ENCODE measurements at places on chromosomes 1 and 21.

GRCh38 chr1:194469282-194469681, 1282.9 kb upstream of the B3GALT2 start:
- no peak for DNase-seq

- no peak for DNase-seq
These were observed 414.3 kb upstream of the NR5A2 start for GRCh38 chr1:199612976-199613774.

DNA sequence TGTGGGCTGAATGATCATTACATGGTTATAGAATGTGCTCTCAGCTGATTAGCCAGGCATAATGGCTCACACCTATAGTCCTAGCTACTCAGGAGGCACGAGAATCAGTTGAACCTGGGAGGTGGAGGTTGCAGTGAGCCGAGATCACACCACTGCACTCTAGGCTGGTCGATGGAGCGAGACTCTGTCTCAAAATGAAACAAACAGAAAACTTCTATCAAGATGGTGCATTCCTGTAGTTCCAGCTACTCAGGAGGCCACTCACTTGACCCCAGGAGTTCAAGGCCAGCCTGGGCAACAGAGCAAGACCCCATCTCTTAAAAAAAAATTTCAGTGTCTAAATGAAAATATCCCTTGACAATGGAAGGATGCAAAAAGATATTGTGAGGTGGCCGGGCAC, 10.9 kb downstream of the TIMM17A start:
- no peak for DNase-seq

GRCh38 chr1:166282391-166283137, 115.8 kb upstream of the FAM78B start:
- no peak for DNase-seq

DNA sequence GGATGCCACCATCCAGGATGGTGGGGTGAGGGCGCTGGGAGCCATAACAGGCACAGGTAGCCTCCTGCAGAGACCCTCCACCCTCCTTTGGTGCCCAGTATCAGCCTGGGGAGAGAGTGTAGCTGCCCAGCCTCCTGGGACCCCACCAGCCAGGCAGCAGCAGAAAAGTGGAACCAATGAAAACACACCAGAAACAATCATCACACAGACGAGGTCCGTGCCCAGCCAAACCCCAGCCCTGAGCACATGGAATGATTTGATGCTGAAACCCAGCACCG, 285.1 kb downstream of the PTPRU start:
- no peak for DNase-seq

GRCh38 chr21:42653231-42654061, at the start of gene PDE9A:
Gene PDE9A, plus strand, starts transcription at chr21:42653621. Its CDS starts 194 bp downstream, at chr21:42653815.
- DNase-seq: no peak

- no peak for DNase-seq
These were observed 1.2 kb upstream of the IFI44L start for GRCh38 chr1:78619032-78619431.

- no peak for DNase-seq
These were observed 20.4 kb downstream of the TINAGL1 start for GRCh38 chr1:31596737-31597097.

DNA sequence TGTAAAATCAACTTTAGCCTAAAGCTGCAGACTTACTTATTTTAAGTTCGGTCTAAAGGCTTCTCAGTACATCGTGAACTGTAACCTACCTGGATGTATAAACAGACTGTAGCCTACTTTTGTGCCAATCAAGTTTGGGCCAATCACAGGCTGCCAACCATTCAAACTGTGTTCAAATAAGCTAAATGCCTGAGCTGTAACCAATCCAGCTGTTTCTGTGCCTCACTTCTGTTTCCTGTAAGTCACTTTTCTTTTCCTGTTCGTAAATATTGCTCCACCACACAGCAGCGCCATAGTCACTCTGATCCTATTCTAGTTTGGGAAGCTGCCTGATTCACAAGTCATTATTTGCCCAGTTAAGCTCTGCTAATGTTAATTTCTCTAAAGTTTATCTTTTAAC, 37.5 kb upstream of the SLAMF9 start:
- no peak for DNase-seq

GRCh38 chr1:24855474-24855873, 74.6 kb downstream of the RUNX3 start:
- DNase-seq: no peak

DNA sequence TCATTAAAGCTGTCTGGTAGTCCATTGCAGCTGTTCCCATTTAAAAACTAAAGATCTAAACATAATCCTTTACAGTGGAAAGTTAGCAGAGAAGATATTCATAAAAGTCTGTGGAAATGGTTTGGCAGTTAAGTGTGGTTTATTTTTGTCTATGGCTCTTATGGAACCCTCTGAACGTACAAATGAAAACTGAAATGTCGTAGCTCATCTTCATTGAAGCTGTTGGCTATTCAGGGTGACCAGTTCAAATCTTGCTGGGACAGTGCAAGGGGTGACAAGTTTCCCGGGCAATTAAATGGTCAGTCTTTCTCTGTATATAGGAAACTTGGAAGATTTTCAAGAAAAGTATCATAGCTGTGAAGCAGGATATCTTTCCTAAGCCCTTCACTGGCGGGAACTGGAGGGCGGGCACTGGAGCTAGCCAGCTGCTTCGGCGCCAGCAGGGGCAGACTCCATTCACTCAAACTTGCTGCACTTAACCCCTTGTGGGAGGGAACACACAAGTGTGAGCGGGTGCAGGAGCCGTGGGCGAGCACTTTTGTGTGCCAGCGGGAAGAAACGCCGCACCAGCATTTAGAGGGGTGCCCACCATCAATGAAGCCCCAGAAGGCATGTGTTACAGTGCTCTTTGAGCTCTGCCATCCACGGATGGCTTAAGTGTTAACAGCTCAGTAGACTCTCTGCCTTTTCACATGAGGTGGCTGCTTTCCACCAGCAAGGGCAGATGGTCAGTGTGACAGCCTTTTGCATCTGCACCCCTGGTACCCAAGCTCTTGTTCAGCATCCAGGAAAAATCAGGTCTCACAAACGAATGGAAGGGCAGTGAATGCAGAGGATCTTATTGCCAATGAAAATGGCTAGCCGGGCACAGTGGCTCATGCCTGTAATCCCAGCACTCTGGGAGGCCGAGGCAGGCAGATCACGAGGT, 232.1 kb upstream of the KAZN start:
- DNase-seq: no peak

- DNase-seq: no peak
These were observed 9.6 kb upstream of the RGS1 start for GRCh38 chr1:192565946-192566345.

Data from epithelial cell of prostate (primary cell).